Foreskin fibroblast (primary cell): ENCODE measurements at places on chromosomes 6 and 20.

- DNase-seq: no peak
These were observed 47.5 kb downstream of the RIMS1 start for GRCh38 chr6:71933881-71934280.

DNA sequence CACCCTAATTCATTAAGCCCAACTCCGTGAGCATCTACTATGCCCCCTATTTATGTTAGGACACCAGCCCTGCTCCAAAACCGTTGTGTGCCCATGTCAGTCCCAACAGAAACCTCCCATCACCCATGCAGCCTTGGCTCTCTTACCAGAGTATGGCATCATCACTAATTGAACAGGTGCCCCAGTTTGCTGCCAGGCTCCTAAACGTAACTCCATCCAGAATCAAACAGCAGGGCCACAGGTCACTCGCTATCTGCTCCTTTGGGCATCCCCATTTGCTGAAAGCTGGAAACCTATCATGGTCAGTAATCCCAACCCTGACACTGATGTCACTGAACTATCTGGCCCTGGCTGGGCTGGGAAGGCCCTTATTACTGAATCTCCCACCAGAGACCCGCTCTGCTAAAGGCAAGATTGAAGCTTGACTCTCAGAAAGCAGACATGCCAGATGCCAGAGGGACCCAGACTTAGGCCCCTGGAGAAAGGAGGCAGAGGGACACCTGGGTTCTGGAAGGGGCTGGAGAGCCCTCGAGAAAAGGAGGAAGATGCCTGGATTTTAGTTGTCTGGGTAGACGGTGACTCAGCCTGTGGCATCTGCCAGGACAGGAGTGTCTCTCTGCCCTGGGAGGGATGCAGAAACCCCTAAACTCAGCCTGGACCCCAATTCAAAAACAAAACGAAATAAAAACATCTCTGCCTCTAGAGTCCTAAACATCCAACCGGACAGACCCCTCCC lies 14.0 kb downstream of the MUCL3 start:
- no peak for DNase-seq

DNA sequence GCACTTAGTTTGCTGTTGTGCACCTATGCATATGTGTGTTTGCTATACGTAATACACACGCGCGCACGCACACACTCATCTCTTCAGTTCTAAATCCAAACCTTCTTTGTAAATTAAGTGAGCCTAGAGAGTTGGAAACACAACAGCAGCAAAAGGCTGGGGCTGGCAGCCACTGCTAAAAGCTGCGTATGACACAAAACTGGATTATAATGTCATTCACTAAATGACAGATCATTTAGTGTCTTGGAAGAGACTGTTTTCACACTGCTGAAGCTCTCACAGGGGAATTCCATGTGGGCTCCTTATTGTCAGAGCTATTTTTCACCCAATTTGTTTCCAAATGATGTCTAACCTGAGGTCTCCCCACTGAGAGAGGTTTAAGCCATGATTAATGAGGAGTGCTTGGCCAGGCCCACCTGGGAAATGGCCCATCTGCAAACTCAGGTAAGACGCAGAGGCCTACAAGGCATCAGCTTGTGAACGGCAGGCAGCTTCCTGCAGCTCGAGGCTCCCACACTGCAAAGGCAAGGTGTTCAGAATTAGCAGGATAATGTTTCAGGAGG lies 94.2 kb downstream of the OLIG3 start:
- no peak for DNase-seq

DNA sequence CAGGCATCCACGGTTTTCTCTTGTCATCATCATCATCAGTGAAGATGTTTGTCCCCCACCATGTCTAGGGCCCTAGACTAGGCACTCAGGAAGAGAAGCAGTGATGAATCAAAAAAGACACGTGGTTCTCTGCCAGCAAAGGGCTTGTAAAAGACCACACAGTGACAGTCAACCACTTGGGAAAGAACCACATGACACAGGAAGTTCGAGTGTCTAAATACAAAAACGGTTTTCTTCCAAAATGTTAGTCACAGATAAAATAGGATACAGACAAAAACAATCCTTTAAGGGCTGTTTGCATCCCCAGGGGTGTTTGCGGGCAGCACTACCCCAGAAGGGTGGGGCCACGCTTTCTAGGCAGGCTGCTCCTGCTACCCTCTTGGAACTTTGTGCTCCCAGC lies 356.8 kb upstream of the AGPAT4 start:
- peak; percentile 25 for DNase-seq

GRCh38 chr20:49561256-49561655 lies 6.7 kb downstream of the PTGIS start:
- DNase-seq: no peak

- DNase-seq: no peak
These were observed 26.7 kb downstream of the NTSR1 start for GRCh38 chr20:62735331-62735821.

DNA sequence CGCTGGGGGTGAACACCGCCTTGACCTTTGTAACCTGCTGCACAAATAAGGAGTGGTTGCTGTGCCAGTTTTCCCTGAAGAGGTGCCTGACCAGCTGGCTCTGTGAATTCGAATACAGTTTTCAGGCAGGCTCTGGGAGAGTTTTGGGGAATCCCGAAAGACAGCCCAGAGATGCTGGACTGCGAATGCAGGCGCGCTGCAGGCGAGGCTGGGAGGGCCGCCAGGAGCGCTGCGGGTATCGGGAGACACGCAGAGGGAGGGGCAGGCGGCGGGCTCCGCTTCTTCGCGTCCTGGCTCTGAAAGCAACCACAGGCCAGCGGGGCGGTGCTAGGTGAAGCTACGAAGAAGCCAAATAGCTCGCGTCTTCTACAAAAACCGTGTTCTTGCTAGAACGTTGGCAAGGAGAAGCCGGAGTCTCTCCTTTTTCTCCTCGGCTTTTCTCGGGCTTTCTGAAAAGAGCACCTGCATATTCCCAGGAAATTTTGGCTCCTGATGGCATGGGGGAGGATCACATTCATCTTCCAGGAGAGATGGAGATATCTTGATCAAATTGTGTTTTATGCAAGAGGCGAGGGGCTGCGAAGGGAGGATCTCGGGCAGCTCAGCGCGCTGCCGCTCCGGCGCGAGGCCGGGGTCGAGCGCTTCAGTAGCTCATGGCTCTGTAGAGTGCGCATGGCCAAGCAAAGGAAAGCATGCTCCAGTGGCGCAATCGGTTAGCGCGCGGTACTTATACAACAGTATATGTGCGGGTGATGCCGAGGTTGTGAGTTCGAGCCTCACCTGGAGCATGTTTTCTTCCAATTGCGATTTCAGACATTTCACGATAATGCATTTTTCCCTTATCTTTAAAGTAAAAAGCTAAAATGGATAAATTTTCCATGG lies 158.1 kb upstream of the ZNF184 start:
- DNase-seq: peak; percentile 31

DNA sequence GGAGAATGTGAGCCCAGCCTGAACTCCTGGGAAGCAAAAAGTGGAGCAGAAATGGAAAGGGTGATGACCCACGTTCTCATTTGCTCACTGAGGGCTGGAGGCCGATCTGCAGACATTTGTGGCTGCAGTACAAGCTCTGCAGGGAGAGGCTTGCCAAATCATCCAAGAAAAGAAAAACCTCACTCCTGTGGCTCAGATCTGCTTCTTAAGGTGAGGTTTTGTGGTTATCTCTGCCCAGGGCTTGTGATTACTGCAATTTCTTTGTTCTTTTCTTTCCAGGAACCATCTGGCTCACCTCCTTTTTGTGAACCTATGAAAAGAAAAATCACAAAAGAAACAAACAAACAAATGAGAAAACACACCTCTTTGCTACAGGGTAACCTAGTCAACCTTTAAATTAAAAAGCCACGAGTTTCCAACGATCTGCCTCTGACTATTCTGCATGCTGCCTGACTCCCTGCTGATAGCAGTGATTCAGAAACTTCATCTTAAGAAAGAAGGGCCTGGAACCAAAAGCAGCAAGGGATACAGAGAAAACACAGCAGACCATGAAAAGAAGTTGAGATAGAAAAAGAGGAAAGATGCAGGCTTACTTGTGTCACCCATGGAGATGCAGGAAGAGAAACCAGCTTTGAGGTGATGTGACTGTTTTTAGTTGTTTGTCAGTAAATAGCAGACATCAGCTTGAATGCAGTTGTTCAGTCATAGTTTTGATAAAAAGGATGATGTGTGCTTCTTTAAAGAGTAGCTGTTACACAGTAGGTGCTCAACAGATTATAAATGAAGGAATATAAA lies 165.1 kb downstream of the LMBRD1 start:
- DNase-seq: no peak

DNA sequence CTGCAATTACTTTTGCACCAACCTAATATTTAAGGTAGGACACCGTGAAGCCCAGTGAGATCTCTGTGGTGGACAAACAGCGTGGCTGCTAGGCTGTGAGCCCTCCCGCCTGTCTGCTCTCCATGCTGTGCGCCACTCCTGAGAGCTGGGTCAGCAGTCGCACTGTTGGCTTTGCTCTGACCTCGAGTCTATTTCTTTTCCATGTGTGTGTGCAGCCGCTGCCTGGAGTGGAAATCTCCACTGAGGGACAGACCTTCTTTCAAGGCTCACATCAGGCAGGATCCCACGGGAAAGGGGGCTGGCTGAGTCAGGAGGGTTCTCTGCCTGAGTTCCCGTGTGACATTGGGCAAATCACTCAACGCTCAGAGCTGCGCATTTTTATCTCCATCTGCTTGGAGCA lies 27.1 kb downstream of the RIPOR3 start:
- DNase-seq: no peak

DNA sequence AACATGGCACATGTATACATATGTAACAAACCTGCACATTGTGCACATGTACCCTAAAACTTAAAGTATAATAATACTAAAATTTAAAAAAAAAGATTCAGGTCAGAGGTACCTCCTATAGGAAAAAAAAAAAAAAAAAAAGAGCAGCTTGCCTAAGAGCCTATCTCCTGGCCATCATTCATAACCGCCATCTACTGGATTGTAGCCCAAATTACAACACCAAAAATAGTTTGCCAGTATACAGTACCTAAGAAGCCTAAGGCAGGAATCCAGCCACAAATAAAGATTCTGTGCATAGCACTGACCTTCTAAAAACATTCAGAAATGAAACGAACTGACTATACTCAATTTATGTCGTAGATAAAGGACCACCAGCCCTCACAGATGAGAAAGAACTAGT lies 438.4 kb upstream of the ADGRB3 start:
- peak; percentile 15 for DNase-seq

GRCh38 chr6:131167773-131168172 lies 32.5 kb downstream of the AKAP7 start:
- DNase-seq: no peak

GRCh38 chr20:4820806-4821518 lies 99.3 kb downstream of the PRND start:
- DNase-seq: peak; percentile 92

GRCh38 chr20:44092551-44093248 lies 94.3 kb downstream of the JPH2 start:
- DNase-seq: peak; percentile 26
